C1 segment of cervical spinal cord (tissue), 14 donors: ENCODE measurements at places on chromosomes 2 and 18.
A peak's percentile ranks its signal among the peaks of the same experiment; 100 is the strongest.

DNA sequence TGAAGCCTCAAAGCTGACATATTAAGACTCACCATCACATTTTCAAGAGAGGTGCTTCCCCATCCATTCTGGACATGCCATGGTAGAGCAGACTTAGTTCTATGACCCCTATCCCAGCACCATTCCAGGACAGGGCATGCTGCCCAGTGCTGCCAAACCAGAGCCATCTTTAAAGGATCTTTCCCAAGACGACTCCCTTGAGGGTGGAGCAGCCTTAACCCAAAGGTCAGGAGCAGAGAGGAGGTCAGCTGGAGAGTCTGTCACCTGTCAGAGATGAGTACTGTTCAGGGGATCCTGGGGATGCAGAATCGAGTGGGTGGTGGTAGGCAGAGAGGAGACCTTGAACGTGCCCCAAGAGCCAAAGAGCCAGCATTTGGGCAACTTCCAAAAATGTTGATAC, 459.8 kb downstream of the STK39 start:
- no peak for DNase-seq

DNA sequence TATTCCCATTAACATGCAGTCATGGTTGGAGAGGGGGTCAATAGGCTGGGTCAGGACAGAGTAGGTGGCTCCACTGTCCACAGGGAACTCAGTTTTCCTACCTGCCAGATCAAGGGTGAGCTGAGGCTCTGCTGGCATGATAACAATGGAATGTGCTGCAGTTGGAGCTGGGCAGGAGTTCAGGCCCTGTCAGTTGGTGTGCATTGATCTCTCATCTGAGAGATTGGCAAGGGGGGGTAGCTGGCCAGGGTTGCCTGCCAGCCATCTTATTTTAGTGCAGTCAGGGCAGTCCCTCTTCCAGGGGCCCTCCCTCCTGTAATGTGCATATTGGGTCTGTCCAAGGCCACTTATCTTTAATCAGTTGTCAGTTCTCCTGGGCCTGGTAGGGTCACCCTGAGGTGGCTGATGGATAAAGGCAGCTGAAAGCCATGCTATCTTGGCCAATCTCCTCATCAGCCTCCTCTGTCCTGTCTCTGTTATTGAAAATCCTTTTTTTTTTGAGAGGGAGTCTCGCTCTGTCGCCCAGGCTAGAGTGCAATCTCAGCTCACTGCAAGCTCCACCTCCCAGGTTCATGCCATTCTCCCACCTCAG, 38.1 kb upstream of the CCBE1 start:
- no peak for DNase-seq

DNA sequence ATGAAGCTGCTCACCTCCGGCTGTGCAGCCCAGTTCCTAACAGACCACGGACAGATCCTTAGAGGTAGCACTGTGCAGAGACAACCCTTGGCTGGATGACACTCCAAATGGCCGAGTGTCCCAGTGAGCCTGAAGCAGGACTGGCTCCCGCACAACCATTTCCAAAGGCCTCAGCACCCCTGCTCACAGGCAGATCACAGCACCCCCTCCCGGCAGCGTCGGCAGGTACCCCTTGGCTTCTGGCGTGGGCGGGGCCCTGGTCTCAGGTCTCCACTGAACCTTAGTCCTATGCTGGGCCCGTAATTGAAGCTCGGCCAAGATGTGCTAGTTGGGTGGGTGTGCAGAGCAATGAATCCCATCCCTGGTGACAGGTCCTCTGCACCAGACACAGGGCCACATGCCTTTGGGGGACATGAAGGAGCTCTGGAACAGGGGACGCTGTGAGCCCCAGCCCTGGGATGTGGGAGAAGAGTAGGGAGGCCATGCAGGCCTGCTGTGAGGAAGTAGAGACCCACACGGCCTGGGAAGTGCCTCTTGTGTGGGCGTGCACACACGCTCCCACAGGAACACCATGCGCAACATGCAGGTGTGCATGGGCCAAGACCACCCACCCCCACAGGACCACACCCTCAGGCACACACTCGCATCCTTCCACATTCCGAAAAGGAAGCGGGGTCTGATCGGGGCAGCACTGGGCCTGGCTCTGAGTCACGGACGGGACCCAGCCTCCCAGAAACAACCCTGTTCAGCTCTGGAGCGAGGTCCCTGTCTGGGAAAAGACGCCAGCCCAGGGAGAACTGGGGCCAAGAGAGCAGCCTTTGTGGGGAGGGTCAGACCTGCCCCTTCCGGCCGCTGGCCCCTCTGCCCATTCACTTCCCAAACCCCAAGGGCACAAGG, 2.8 kb downstream of the DUSP2 start:
- DNase-seq = no peak

DNA sequence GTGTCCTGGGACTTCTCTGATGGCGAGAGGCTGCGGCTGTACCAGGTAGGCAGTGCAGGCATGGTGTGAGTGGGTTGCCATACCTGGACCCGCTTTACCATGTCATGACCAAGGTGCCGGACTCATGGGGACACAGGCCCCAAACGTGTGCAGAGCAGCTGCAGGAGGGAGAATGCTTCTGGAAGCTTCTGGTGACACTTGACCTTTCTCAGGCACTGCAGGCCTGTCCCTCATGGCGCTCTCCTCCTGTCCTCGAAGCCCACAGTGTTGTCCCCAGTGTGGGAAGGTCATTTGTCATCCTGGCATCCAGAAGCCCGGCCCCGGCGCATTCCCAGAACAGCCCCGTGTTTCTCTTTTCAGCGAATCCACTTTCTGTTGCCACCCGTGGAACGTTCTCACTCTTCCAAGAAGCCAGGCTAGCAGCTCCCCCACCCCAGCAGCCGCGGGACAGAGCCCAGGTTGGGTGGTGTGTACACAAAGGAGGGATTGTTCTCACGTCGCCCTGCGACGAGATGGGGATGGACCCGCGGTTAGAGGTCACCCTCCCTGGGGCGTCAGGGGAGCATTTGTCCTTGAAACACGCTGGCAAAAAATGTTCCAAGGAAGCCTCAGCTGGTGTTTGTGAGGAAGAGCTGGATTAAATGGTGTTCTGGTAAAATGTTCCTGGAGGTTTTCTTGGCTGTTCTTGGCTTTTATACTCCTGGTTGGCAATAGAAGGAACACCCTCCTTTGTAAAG, 43.7 kb downstream of the SH3BP4 start:
- DNase-seq = no peak

DNA sequence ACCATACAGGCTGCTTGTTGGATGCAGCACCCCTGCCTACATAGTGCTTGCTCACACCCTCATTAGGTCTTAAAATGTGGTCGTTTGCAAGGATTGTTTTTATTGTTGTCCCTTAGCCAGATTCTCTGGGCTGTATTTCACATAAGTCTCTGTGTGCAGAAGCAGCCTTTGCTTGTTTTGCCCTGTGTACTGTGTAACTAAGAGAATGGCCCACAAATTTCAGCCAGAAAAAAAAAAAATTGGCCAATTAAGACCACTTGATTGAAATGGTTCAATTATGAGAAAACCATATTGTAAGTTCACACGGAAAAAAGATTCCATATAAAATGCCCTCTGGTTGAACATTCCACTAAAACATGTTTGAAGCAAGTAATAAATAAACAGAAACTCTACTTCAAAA, 377.1 kb upstream of the SOX11 start:
- DNase-seq = no peak

- no peak for DNase-seq
These were observed 107.9 kb downstream of the B3GNT2 start for GRCh38 chr2:62303788-62304187.

DNA sequence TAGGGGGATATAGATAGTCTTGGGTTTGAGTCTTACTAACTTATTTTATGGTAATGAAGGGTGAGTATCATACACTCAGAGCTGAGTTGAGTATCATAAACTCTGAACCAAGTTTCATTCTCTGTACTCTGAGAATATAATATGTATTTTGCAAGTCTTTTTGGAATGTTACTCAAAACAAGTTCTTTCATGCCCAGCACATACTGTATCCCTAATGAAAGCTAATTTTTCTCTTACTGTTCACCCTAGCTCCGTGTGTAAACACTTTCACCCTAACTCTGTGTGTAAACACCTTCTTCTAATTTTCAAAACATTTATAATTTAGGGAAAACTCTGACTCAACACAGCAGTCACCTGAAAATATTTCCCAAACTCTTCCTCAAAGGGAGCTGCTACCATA, 29.7 kb upstream of the CHST9 start:
- no peak for DNase-seq

DNA sequence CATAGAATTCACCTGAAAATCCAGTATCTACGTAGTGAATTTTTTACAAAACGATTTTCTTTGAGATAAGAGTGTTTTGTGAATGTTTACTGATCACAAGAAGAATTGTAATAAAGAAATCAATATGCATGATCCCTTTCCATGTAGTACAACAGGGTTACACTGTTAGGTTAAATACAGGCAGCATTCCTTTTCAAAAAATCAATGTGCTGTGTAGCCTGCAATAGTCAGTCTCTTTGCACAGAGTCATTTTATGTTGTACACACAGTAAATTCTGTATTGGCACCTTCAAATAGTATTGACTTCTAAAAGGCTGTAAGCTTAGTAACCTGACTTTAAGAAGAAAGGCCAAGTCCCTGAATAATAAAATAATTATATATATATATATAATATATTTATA, 63.3 kb downstream of the ZNF407 start:
- DNase-seq = no peak

DNA sequence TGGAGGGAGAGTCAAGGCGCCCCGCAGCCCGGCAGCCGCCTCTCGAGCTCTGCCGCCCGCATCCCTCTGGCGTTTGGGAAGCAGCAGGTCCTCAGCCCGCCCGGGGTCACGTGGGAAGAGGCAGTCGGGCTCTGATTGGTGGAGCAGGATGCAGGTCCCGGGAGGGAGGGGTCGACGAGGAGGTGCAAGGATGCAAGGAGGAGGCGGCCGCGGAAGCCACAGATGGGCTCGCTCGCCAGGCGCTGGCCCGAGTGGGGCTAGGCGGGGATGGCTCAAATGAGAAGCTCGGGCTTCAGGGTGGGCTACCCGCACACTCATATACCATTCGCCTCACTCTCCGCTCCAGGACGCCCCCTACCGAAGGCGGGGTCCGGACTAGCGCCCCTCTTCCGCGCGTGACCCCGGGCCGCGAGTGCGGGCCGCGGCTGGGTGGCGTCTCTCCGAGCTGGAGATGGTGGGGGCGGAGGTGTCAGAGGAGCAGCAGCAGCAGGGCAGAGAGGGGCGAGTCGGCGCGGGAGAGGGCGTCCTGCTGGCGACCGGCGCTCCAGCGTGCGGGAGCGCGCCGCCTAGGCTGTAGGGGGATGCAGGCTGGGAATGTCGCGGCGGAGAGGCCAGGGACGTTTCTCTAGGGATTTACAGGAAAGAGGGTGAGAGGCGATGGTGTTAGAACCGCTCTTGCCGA, at the start of gene TMEFF2:
TMEFF2 (minus strand) TSS at position 68 of the 682 bp plus-strand sequence. CDS start 409 bp downstream, outside the sequence.
- peak; percentile 94 for DNase-seq

- DNase-seq = no peak
These were observed 29.2 kb upstream of the ALLC start for GRCh38 chr2:3628800-3629199.

- DNase-seq = no peak
These were observed 762.3 kb upstream of the ID2 start for GRCh38 chr2:7919510-7919909.

DNA sequence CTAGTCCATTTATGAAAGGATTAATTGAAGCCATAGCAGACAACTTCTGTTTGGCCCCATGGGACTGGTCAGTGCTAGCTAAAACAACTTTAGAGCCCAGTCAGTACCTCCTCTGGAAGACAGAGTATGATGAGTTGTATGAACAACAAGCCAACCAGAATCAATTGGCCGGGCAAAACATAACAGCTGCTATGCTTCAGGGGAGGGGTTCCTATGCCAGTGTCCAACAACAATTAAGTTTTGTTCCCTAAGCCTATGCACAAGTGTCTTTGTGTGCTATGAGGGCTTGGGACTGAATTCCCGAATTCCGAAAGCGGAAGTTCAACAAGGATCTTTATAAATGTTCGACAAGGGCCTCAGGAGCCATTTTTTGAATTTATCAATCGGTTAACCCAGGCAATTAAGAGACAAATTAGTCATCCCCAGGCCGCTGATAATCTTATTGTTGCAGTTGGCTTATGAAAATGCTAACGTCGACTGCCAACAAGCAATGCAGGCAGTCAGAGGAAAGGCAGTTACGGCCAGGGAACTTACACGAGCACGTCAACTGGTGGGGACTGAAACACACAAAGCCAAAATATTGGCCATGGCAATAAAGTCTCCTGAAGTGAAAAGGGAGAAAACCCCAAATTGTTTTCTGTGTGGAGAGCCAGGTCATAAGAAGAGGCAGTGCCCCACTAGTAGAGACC, 57.9 kb downstream of the ZNF638 start:
- no peak for DNase-seq

- DNase-seq = no peak
These were observed 84.8 kb upstream of the DNAJC10 start for GRCh38 chr2:182631299-182631698.

DNA sequence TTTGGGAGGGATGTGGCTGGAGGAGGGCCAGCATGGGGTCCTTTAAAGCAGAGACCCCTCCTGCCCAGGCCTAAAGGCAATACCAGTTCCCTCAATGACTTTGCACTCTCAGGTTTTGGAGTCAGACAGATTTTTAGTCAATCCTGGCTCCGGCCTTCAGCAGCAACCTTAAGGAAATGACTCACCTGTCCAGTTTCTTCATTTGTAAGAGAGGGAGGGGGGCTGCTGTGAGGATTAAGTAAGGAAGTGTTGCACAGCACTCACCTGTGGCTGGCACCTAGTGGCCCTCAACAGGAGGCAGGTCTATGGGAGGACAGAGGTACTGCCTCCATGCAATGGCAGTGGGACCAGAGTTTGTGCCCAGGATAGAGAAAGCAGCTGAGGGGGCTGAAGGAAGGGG, 13.7 kb downstream of the CNGA3 start:
- no peak for DNase-seq

DNA sequence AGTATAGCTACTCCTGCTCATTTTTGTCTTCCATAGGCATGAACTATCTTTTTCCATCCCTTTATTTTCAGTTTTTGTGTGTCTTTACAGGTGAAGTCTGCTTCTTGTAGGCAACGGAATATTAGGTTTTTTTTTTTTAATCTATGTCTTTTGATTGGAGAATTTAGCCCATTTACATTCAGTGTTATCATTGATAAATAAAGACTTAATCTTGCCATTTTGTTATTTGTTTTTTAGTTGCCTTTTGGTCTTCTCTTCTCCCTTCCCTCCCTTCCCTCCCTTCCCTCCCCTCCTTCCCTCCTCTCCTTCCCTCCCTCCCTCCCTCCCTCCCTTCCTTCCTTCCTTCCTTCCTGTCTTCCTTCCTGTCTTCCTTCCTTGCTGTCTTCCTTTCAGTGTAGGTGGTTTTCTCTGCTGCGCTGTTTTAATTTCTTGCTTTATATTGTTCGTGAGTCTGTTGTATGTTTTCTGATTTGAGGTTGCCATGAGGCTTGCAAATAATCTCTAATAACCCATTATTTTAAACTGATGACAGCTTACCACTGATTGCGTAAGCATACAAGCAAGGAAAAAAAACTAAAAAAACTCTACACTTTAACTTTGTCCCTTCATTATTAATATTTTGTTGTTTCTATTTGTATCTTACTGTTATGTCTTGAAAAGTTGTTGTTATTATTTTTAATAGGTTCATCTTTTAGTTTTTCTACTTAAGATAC, 353.8 kb downstream of the PARD3B start:
- no peak for DNase-seq

DNA sequence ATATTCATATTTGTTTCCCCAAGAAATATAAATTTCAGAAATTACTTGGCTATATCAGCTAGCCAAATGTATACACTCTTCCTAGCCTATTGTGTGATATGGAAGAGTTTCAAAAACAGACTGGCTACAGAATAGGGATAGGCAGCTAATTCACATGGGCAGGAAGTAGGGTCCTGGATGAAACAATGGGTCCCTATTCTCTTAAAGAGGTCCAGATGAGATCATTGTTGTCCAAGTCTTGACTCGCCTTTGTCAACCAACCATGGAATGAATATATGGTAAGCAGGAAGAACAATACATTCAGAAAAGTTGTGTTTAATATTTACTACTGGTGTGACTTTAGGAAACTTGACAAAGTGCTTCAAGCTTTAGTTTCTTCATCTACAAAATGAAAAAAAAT, 319.9 kb downstream of the NBAS start:
- no peak for DNase-seq
